ENCODE measurements at places on chromosomes 3 and 15.
A peak's percentile ranks its signal among the peaks of the same experiment; 100 is the strongest.

DNA sequence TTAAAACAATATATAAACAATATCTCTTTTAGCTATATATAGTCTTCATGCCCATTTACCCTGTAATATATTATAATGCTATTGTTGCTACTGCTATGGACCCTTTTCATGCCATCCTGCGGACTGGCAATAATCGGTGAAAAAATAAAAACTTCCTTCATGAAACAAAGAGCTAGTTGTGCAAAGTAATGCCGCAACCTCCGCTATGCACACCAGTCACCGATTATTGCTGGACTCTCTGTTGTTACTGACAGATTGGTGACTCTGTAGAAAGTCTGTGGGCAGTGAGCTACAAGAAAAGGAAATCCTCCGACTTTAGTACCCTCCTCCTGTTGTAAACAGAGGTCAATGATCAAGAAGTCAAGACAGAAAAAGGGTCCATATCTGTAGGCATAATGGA is 17.9 kb upstream of the ICE2 start:
- DNase-seq = no peak

GRCh38 chr15:62094388-62094787 is 27.6 kb downstream of the C2CD4A start:
- no peak for DNase-seq

GRCh38 chr3:137854533-137855261 is 90.6 kb downstream of the SOX14 start:
- no peak for DNase-seq

DNA sequence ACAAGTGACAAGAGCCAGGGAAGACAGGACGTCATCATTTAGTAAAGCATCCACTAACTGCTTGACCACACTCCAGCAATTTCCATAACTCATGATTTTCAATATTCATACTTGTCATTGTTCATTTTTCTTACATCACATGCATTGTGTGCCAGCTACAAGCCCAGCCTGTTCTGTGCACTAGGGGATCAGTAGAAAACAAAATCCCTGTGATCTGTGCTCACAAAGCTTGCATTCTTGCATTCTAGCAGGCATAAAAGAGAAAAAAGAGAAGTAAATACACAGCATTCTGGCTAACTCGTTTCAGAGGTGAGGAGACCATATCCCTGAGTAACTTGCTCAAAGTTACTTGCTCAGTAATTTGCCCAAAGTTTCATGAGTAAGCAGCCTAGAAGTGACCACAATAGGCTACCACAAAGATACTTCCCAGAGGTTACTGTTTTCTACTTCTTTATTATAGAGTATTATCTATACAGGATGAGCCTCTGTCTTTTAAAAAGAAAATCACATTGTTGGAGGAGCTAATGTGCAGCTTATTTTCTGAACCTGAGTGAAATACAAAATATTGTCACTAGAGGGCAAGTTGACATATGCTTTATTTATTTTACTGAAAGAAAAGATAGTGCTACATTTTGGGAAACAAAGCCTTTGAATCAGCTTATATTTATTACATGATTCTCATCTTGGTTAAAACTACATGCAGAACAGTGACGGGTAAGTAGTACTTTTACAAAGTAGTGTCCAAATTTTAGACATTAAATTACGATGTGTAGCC is 701.4 kb upstream of the LMCD1 start:
- DNase-seq = no peak

GRCh38 chr3:129911261-129911861 is 17.9 kb upstream of the TMCC1 start:
- no peak for DNase-seq

- no peak for DNase-seq
Measured at GRCh38 chr15:69099941-69100340, 60.5 kb upstream of the GLCE start.

- DNase-seq = no peak
Measured at GRCh38 chr15:84955089-84955848, 26.4 kb upstream of the PDE8A start.

GRCh38 chr3:107256963-107257362 is 120.3 kb upstream of the CCDC54 start:
- no peak for DNase-seq

DNA sequence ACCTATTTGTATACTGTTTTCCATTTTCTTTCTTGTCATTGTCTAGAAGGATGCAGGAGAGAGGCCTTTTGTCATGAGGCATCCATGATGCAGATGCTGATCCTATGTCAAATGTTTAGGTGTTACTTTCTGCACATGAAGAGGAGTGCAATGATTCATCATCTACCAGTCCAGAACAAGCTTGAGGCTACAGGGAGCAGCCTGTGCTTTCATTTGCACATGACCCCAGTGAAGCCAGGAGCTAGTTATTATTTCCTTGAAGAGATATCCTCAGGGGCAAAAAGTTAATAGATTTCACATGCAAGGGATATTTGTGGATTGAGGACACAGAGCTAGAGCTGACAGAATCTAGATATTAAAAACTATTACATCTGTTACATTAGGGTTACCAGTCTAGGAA is 204.4 kb upstream of the TGFBR2 start:
- DNase-seq = no peak

- DNase-seq = peak; percentile 14
Measured at GRCh38 chr15:26773067-26773877, 406 bp upstream of the GABRB3 start.

- DNase-seq = no peak
Measured at GRCh38 chr3:65322910-65323309, 635.1 kb upstream of the ADAMTS9 start.

GRCh38 chr3:31670136-31670535 is 137.4 kb downstream of the STT3B start:
- DNase-seq = no peak

DNA sequence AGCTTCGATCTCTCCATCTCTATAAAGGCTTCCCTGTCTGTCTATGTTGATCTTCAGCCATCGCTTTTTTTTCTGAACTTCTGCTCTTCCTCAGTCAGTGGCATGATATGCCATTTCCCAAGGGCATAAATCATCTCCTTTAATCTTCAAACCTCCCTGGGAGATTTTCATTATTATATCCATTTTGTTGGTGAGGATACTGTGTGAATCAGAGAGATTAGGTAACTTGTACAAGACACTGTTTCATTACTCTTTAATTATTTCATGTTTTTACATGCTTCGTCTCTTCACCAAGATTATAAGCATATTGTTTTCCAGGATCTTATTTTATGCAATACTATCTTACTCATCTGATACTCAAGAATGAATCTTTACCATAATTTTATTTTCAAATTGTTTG is 124.8 kb upstream of the ATP11B start:
- no peak for DNase-seq

GRCh38 chr3:25581823-25582222 is 82.9 kb downstream of the TOP2B start:
- no peak for DNase-seq

- DNase-seq = no peak
Measured at GRCh38 chr3:127031413-127031810, 48.5 kb downstream of the PLXNA1 start.

GRCh38 chr3:9074079-9074478 is 110.8 kb upstream of the RAD18 start:
- no peak for DNase-seq

DNA sequence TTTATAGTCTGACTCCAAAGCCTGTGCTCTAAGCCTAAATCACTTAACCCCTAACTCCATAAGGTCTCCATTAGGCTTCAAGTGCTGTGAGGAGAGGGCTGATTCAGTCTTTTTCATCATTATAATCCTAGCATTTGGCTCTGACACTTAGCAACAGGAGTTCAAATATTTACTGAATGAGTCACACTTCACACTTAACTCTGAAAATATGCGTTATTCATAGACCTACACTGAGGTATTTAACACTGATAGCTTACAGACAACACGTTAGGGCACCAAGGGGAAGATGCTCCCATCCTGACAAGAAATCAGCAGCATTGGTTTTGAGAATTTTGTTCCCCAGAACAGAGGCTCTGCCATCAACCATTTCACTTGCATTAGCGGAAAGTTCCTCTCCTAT is 53.5 kb downstream of the MSL2 start:
- peak; percentile 48 for DNase-seq

- no peak for DNase-seq
Measured at GRCh38 chr3:114081037-114081436, 24.5 kb downstream of the QTRT2 start.

- no peak for DNase-seq
Measured at GRCh38 chr15:100330221-100330620, 11.6 kb downstream of the ADAMTS17 start.

GRCh38 chr3:197026481-197026866 is 3.1 kb downstream of the MELTF start:
- no peak for DNase-seq

- no peak for DNase-seq
Measured at GRCh38 chr3:128503751-128504532, 10.9 kb upstream of the GATA2 start.

- no peak for DNase-seq
Measured at GRCh38 chr15:74217907-74218885, 15.6 kb upstream of the STRA6 start.

DNA sequence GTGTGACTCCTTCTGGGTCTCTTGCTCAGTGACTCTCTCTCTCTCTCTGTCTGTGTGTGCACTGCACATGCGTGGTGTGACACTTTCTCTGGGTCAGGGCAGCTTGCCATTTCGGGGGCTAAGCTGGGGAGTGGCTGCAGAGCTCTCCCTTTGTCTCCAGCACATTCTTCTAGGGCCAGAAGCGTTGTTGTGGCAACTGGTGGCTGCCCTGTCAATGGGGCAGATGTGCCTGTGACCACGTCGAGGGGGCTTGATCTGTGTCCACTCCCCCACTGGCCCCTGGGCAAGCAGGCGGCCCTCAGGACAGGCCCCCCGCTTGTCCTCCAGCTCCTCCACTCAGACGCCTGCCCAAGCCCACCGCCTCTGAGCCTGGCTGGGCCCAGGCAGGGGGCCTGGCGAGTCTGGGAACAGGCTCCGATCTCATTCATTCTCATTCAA is 67.8 kb downstream of the WNT7A start:
- DNase-seq = no peak

GRCh38 chr3:188827103-188827502 is 344.7 kb upstream of the TPRG1 start:
- DNase-seq = no peak

GRCh38 chr3:3127432-3128010 is 781 bp downstream of the TRNT1 start:
- no peak for DNase-seq

DNA sequence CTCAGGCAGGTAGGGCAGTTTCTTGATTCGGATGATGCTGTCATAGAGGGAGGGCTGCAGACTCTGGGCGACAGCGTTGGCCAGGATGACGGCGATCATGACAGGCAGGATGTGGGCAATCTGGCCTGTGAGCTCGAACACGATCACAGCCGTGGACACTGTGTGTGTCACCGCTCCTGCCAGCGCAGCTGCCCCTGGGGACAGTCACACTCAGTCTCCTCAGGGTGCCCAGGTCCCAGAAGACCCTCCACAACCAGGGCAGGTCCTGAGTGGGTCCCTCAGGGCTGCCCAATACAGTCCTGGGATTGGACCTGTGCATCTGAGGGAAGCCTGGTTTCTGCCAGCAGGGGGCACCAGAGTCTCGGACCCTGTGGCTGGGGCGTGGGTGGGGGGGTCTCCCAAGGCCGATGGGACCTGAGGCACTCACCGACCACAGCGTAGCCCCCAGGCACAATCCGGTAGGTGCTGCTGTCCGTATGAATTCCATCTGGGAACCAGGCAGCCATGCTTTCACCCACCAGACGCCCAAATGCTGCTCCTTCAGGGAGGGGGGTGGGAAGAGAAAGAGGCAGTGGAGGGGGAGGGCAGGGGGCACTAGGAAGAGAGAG is 7.2 kb downstream of the CLCN2 start:
- no peak for DNase-seq

GRCh38 chr15:33616475-33616874 is 305.7 kb downstream of the RYR3 start:
- no peak for DNase-seq

DNA sequence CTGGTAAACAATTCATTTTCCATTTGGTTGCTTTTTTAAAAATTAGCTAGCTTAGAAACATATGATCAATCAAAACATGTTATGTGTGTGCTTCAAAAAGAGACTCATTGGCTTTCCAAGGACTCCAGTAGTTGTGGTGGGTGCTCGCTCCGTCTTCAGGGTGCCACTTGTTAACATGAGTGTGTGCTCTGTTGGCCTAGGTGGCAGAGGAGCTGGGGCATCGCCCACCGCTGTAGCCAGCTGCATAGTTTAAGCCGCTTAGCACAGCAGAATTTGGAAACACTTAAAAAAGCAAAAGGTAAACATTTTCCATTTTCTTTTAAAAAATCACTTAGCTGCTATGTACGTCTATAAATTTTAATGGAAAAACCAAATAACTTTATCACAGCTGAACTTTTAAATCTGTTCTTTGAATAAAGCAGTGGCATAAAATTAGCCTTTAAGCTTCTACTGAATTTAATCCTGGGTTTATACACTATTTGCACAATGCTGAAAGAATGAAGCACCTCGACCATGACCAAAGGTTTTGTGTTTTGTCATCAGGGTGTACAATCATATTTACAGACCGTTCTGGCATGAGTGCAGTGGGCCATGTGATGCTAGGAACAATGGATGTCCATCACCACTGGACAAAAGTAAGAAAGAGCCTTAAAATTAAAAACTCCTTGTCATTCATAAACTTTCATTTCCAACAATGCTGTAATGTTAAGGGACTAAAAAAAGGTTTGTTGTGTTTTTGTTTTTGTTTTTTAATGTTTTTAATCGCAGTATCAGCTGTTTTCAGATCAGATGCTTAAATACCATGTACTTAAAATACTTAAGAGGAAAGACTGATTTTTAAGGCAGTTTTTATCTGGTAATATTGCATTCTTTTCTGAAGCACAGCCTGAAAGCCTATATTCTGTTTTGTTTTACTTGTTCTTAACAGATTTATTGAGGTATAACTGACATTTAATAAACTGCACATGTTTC is 57.9 kb downstream of the TCAIM start:
- peak; percentile 48 for DNase-seq

DNA sequence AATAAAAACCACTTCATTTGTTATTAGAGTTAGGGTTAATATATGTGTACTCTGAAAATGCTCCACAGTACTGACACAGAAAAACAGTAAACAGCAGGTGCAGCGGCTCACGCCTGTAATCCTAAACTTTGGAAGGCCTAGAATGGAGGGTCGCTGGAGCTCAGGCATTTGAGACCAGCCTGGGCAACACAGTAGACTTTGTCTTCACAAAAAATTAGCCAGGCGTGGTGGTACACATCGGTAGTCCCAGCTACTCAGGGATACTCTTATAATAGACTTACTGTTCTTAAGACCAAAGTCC is 40.3 kb downstream of the UACA start:
- no peak for DNase-seq

- DNase-seq = no peak
Measured at GRCh38 chr3:67381667-67382272, 272.6 kb downstream of the SUCLG2 start.

DNA sequence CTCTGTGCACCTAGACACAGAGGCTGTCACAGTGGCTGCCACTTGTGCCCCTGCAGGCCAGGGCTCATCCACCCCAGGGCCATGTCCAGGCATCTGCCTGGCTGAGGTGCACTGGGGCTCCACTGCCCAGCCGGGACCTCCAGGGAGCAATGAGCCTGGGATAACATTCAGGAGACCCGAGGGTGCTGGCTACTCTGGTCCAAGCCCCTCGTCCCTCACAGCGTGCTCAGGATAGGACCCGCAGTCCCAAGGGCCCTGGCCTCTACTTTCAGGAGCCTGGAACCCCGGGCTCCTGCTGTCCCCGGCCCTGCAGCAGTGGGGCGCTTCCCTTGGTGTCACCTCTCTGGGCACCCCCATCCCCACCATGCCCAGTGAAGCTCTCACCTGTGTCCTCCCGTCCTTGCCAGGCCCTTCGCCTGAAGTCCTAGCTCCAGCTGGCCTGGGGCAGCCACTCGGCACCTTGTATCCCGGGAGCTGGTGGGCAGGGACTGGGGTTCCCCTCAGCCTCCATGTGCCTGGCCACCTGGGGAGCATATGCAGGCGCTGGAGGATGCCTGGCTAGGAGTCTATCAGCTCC is 157.8 kb downstream of the NSMCE3 start:
- no peak for DNase-seq

GRCh38 chr3:3646934-3647333 is 152.3 kb upstream of the LRRN1 start:
- no peak for DNase-seq

Measured in NCI-H2029 (cell line).